ENCODE measurements at places on chromosomes 1 and 21.

DNA sequence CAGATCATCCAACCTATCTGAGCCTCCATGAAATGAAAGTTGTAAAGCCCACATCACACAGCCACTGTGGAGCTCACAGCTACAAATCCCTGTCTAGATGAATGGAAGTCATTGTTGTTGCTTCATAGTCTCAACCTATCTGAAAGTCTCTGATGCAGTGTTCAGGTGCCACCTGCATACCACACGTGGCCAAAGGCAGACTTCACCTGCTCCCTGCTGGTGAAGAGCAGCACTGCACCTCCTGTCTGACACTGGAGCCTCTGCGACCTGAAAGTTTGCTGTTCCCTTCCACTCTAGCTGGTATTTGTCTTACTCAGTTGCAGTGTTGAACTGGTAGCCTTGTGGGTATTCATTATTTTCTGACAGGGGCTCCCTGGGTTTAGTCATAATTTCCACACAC is 18.4 kb downstream of the LORICRIN start:
- no peak for DNase-seq

DNA sequence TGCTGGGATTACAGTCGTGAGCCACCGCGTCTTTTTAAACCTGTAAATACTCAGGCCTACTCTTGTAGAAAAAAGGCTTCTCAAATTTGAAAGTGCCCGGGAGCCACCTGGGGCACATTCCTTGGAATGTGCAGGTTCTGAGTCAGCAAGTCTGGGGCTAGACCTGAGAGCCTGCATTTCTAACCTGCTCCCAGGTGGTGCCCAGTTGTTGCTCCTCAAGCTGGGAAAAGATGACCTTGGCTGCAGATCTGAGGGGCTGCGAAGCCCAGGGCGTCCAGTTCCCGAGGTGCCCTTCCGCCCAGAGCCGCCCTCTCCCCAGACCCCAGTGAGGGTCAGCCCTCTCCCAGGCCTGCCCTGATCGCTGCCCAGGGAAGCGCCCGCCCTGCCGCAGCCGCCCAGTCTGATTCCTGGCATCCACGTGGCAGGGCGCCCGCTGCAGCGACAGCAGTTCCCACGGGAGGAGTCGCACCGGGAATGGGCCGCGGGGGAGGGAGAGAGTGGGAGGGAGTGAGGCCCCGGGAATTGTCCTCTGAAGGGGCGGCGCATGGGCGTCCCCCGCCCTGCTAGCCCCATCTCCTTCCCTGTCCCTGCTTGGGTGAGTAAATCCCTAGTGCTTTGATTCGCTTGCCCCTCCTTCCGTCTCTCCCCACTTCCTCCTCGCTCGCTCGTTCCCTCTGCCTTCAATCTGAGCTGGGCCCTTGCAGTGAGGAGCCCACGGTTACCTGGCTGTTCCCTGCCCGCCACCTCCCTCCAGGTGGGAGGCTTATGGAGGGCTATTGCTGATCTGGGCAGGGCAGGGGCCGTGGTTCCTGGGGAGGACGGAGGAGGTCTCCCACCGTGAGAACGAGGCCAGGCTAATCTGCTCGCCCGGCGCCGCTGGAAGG is 18.8 kb upstream of the TENT5B start:
- peak; percentile 94 for DNase-seq

DNA sequence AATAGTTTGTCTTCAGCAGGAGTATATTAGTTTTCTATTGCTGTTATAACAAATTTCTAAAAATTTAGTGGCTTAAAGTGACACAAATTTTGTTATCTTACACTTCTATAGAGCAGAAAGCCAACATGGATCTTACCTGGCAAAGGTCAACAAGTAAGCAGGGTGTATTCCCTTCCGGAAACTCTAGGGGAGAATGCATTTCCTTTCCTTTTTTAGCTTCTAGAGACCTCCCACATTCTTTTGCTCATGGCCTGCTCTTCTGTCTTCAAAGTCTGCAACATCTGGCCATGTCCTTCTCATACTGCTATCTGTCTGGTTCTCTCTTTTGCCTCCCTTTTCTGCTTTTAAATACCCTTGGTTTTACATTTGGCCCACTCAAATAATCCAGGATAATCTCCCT is 242.6 kb downstream of the ZNF648 start:
- no peak for DNase-seq

- no peak for DNase-seq
Measured at GRCh38 chr1:228288536-228289238, 80.8 kb downstream of the OBSCN start.

DNA sequence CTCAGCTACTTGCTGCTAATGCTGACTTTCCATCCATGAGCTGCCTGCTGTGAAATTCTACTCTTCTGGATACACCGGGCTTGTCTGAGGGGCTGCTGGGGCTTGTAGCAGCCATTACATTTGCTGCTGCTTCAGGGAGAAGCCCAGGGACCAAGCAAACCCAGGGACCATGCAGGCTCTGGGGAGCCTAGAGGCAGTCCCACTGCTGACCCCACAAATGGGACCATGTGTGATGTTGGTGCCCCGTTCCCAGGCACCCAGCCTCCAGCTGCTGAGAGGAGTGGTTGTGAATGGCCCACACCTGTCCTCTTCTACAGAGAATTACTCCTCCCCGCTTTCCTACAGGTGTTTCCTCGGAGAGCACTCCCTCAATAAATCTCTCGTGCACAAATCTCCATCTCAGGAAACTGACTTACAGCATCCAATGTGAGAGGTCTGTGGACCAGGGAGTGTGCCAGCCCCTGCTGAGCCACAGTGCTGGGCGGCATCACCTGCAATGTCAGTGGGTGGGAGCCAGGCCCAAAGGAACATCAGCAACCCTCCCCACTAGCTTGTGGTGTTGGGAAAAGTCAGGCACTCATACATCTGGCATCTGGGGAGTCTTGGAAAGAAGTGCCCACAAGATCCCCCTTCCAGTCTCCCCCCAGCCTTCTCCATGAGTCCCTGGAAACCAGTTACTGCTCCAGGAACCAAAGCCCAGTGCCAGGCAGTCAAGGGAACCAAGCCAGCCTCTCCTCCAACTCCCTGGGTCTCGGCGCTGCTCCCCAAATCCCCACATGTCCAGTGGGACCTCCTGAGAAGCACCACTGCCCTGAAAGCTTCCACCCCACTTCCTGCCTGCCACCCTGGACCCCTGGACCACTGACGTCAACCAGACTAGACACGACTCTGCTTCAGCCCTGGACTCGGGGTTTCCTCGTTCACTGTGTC is 65.1 kb downstream of the TCP10L start:
- DNase-seq = peak; percentile 11

- peak; percentile 69 for DNase-seq
Measured at GRCh38 chr1:55076356-55076755, 37.0 kb downstream of the PCSK9 start.

GRCh38 chr1:14259191-14259757 is 339.2 kb upstream of the KAZN start:
- no peak for DNase-seq

DNA sequence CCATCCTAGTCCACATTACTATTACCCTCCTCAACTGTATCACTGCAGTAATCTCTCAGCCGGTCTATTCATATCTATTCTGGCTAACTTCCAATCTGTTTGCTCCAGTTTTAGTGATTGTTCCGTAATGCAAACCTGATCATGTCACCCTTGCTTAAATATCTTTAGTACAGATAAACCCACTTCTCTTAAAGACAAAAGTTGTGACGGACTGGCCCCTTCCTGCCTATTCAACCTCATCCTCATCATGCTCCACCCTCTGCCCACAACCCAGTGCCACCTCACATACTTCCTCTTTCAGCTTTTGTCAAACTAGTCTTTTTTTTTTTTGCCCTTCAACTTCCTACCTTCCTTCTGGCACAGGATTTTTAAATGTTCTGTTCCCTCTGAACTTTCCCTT is 2.8 kb upstream of the C1orf162 start:
- no peak for DNase-seq

DNA sequence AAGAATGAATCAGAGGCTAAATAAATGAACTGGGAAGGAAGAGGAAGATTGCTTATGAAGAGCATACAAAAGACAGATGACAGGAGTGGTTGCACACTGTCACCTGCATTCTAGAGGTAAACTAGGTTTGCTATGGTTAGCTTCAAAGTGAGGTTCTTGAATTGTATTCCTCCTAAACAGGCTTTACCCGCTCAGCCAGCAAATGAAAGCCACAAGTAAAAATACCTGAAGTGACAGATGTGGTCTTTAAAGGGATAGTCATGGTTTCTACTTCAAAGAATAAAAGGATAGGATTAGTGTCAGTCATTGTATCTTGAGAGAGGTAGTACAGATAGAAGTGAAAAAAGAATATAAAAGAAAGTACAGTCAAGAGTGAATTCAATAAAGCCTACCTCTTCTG is 32.4 kb upstream of the PRDX6 start:
- DNase-seq = no peak

- DNase-seq = no peak
Measured at GRCh38 chr1:112507336-112507735, 1.4 kb upstream of the WNT2B start.

DNA sequence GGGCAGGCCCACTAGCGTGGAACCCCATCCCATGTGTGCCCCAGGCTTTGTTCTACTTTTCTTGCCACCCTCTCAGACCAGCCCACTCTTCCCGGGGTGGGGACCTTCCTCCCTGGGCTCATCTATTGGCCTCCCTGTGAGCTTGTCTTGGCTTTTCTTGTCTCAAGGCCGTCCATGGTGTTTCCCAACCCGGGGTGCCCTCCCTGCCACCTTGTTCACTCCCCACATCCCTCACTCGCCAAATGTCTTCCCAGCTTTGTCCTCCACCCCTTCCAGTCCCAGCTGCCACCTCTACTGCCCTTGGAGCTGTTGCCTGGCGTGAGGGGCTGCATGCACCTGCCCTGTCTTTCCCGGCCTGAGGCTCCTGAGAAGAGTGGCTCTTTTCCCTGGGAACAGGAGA is 18.4 kb downstream of the LRRC71 start:
- DNase-seq = no peak

- peak; percentile 27 for DNase-seq
Measured at GRCh38 chr1:23719162-23719820, 24.0 kb upstream of the ELOA start.

- peak; percentile 63 for DNase-seq
Measured at GRCh38 chr21:38170283-38170682, 86.5 kb upstream of the KCNJ15 start.

DNA sequence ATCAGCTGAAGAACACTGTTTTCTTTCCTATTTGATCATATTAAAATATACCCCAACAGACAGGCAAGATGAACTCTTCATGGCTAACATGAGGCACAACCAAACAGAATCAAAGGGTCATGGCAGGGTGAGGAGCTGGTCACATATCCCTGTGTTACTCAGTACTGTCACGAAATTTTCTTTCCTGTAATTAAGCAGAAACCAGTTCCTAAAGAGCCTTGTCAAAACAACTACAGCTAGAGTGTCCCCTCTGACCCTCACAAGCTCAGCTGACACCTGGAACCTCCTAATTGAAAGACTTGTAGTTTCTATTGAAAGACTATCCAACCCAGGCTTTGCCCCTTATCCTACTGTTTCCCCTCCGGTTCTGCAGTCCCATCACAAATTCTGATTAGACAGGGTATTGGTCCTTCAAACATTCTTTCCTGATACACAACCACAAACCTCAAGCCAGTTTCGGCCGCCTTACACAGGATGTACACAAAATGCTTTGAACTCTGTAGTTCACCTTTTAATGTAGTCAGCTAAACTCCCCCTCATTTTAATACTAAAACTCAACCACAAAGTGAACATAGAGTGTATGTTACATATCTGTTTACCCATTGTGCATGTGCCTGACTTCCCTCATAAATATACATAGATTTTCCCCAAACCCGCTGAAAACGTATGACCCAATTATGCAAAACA is 651.9 kb downstream of the MRPL39 start:
- DNase-seq = no peak

DNA sequence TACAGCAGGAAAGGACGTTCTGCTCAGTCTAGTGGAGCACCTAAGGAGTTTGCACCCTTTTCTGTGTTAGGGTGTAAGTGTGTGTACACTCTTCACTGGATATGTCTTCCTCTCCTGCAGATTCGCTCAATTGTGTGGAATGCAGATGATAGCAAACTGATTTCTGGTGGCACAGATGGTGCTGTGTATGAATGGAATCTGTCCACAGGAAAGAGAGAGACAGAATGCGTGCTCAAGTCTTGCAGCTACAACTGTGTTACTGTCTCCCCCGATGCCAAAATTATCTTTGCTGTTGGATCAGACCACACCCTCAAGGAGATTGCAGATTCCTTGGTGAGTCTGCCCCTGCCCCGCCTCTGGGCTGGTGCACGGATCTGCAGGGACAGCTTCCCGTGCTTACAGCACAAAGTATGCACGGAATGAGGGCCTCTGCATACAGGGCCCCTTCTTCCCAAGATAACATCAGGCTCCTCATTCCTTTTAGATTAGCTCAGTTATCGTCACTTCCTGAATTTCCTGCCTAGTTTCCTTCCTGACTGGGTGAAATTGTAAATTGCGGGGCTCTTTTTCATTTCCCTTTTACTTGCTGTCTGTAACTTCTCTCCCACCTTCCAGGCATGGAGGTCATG is 34.6 kb downstream of the CFAP57 start:
- DNase-seq = peak; percentile 91

DNA sequence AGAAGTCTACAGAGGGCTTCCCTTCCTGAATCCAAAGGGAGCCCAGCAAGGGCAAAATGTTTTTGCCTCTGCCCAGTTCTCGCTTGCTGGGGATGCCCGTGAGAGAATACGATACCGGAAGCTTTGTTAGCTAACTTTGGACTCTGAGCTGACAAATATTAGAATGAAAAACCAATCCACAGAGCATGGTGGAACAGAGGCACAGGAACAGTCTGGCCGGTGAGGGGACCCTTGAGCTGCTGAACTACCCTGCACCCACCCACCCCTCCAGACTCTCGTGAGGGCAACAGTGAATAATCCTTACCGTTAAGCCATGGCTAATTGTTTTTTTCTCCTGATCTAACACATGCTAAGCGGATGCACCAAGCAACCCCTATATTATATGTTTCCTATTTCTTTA is 76.3 kb upstream of the AKT3 start:
- DNase-seq = no peak

GRCh38 chr21:17343055-17343454 is 169.8 kb upstream of the CXADR start:
- DNase-seq = peak; percentile 55

DNA sequence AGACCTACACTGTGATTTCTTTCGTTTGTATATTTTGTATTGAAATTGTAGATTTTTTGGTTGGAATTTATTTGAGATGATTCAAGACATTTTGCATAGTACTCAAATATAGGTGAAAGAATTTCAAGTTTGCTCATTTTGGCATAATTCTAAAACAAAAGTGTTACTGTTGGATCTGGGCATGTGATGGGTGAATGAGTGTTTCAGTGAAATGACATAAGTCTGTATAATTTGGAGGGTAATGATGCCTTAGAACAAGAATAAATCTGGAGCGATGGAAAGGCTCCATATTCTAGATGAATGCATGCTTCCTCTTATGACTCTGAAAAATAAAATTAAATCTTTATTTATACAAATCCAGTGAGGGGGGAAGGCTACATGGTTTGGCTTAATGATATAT is 41.0 kb downstream of the NFIA start:
- DNase-seq = no peak
